Left cardiac atrium (tissue), 4 donors: ENCODE measurements at places on chromosomes 1 and 21.

DNA sequence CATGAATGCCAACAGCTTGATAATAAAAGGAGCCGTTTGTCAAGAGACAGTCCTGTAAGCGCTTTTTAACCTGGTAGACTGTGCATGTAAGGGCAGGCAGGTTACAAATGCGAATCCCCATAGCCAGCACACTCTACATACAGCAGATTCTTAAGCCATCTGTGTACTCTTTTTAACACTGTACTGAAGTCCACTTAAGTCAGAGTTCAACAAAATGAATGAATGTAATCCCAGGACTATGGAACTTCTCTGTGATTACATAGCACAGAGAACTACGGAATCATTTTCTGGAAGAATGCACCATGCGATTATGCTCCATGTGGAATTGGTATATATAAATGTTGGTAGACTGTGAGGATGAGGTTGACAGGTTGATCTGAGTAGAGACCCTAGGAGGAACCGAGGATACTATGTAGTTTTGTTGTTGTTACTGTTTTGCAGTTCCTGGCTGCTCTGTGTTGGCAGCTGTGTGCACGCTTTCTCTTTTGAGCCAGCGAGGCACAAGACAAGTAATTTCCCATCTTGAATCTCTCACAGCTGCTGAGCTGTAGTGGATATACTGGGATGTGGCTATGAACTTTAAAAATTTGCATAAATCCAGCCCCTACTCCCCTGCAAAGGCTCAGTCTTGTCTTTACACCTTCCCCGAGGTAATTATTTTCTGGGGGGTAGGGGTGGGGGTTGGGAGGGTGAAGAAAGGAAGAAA is 21.9 kb downstream of the LRRC8D start:
- DNase-seq = no peak

DNA sequence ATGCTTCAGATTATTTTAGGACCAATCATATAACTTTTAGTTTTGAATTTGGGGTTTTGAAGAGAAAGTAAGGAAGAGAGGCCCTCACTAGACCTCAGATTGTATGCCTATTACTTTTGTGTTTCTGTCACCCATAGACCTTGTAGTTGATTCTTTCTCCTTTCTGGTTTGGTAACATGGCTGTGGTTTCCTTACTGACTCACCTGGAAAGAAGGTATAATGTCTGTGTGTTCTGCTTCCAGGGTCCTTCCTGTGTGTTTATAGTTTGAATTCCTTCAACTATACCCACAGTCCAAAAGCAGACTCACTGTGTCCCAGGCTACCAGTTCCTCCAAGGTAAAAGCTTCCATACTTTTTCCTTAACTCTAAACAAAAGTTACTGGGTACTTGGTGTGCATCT is 8.1 kb downstream of the SLC44A3 start:
- no peak for DNase-seq

- DNase-seq = no peak
These were observed 89.9 kb downstream of the SGIP1 start for GRCh38 chr1:66623812-66624211.

DNA sequence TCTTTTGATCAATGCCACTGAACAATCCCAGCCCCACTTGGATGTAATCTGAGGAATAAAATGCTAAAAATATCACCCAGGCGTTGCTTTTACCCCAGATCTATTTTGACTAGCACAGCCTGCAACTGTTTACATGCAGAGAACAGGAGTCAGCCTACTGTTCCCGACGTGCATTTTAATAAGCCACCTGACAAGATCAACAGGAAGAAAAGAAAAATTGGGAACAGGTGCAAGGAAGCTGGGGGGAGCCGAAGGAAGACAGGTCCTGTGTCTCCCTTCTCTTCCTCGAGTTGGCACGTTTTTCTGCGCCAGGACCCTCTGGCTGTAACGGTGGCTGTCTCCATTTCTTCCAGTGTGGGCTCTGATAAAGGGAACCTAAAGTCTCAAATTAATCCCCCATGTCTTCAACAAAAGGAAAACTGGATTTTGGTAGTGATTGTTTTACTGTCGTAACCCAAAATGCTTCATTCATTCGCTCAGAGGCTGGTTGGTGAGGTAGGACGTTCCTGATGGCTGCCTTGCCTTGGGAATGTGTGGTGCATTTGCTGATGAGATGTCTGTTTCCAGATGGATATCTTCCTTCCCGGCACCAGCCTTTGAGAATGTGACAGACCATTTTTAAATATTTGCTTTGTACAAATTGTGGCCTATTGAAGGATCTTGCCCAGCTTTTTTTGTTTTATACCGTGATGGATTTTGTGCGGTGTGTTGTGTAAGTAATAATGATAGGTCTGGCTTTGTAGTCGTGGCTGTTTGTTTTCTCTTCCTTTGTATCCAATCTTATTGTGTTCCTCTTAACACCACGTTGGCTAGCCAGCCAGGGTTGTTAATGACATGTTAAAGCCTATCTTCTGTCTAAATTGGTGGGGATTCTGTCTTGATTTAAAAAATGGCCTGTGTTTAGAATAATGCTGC is 117.5 kb downstream of the C1orf21 start:
- DNase-seq = no peak

DNA sequence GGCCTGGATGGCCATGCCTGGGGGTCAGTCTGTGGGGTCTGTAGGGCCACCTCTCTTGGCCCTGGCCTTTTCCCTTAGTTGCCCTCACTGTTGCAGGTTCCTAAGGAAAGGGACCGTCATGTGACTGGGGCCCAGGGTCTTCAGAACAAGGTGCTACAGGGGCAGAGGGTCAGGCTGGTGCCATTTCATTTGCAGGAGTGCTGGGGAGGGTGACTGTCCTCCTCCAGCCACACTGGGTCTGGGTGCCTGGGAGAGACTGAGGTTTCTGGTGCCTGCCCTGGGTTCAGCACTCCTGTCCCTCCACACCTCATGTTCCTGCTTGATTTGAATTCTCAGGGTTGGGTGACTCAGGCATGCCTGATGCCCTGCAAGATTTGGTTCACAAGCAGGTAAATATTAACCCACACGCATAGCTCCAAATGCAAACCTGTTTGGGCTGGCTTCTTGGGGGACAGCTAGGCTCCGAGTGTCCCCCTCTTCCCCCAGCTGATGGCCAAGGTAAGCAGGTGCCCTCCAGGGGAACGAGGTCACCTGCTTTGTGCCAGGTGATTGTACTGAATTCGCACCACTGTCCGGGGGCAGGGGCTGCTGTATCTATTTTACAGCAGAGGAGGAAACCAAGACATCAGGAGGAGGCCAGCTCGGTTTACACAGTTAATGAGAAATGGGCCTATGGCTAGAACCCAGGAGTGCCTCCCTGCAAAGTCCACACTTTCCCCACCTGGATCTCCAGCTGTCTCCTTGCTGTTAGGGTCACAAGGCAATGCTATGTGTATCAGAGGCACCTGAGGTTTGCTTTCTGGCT is 20.3 kb downstream of the ARHGEF10L start:
- no peak for DNase-seq

DNA sequence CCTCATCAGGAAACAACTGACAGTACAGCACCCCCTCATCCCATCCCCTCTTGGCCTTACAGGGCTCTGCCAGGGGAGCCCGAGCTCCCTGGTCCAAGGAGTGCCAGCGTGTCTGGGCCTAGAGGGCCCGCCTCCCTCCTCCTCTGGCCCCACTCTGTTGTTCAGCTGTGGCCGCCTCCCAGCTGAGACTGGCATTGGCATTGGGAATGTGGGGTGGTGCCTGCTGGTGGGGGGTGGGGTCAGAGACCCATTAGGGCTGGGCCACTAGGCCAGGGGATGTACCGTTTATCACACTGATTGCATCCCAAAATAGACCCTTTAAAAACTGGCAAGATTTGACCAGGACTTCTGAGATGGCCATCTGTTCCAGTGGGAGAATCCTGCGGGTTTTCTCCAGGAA is 1.4 kb downstream of the LDLRAP1 start:
- no peak for DNase-seq

DNA sequence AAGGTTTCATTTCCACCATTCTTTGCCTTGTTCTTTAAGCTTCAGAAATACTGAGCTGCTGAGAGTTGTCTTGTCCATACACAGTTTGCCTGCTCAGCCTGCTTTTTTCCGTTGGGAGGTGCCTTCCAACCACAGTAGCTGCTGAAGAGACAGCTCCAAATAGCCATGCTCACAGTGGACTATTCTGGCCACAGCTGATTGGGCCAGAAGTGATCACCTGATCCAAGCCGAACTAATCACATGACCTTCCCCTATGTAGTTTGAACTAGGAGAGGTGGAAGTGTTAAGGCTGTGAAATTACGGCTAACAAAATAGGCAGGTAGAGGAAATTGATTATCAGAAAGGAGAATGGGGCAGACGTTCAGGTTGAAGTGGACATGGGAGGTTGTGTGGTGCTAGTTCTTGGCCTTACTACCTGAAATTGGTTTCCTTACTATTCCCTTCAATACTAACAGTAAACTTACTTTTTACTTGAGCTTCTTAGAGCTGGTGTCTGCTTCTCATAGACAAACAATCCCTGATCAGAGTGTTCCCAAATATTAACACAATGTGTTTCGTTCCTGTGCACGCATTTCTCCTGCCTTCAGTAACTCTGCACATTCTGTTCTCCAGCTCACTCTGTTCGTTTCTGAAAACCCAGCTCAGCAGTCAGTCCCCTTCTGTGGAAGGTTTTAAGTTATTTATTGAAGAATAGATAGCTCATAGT is 136.1 kb downstream of the RWDD3 start:
- no peak for DNase-seq

- no peak for DNase-seq
These were observed 73.8 kb downstream of the BCAR3 start for GRCh38 chr1:93607814-93608186.

- no peak for DNase-seq
These were observed 163.0 kb upstream of the EDN2 start for GRCh38 chr1:41647221-41648135.

- DNase-seq = no peak
These were observed 16.8 kb upstream of the MARK1 start for GRCh38 chr1:220511179-220511578.

- DNase-seq = no peak
These were observed 2.7 kb downstream of the WDTC1 start for GRCh38 chr1:27237112-27237511.

DNA sequence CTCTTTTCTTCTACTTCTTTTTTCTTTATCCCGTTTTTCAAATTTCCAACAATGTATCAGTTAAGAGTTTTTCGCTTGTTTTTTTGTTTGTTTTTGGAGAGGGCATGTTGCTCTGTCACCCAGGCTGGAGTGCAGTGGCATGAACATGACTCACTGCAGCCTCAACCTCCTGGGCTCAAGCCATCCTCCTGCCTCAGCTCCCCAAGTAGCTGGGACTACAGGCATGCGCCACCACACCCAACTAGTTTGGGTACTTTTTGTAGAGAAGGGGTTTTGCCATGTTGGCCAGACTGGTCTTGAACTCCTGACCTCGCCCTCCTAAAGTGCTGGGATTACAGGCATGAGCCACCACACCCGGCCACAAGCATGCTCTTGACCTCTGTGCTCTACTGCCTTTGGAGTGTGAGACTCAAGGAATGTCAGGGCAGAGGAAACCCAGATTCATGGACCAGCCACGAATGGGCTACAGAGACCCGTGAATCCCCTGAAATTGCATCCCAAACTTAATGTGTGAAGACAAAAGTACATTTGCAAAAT is 65.1 kb upstream of the HSD17B7 start:
- no peak for DNase-seq

GRCh38 chr21:25240974-25241373 is 366.3 kb downstream of the MRPL39 start:
- DNase-seq = no peak

GRCh38 chr1:33866281-33866680 is 2.4 kb downstream of the HMGB4 start:
- DNase-seq = no peak

DNA sequence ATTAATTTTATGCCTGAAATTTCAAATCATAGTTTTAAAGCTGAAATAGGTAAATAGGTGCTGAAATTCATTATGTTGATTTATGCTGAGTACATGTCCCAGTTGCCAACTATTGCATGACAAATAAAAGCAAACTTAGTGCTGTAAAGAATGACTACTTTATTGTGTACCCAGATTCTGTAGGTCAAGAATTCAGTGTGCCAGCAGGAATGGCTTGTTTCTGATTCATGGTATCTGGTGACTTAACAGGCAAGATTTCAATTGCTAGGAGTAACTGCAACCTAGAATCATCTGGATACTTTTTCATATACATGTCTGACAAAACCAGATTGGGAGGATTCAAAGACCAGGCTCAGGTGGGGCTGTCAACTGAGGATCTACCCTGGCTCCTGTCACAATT is 678.4 kb upstream of the ADAMTS5 start:
- no peak for DNase-seq

DNA sequence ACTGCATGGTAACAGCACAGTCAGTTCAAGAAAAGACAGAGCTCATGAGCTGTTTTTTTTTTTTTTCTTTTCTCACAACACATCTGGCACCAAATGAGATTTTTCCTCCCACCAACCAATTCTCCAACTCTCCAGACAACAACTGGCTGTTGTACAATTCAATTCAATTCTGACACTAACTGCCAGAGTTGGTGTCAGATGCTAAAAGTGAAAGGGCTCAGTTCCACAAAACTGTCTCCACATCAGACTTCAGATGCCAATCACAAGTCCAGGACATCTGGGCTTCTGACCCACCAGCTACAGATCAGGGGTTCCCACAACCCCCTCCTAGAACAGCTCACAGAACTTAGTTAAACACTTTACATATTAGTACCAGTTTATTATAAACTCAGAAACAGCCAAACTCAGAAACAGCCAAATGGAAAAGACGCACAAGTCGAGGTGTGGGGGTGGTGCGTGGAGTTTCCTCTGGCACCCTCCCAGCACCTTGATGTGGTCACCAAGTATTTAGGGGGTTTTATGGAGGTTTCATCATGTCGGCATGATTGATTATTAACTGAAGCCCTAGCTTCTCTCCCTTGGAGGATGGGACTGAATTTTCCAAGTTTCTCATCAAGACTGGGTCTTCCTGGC is 39.2 kb upstream of the LRRC8D start:
- DNase-seq = no peak

DNA sequence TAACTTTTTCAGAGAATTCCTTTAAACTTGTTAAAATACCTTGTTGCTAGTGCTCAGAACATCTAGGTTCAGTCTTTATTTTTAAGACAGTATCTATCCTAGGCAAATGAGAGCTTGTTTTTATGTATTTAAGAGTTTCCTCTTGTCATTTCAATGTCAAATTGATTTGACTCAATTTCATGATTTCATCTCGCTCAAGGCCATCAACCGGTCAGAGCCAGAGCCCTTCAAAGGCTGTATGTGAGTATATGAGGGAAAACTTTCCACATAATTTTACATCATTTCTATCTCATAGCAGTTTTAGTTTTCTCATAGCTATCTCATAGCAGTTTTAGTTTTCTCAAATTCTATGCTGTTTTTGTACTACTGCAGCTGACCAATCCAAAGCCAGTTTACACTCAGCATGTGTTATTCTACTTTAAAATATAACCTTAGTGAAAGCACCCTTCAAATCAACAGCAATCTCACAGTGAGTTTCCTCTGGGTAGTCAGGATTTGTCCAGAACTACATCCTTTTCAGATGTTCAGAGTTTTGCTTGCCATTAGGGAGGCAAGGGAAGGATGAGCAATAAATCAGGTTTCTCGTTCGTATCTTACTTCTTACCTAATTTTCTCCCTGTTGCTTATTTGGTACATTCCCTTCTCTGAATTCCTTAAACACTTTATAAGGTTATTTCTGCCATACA is 12.7 kb downstream of the HNRNPU start:
- DNase-seq = no peak

GRCh38 chr1:161069731-161070270 is at the start of gene ARHGAP30:
TSS of gene ARHGAP30 (minus strand) at chr1:161069891. CDS start at chr1:161069624, 267 bp downstream.
- DNase-seq = peak; percentile 67

- peak; percentile 92 for DNase-seq
These were observed at the start of gene GSTM4 for GRCh38 chr1:109655615-109656519. TSS of gene GSTM4 (plus strand) at chr1:109656099. CDS start at chr1:109656390, 291 bp downstream.
